Activated CD4-positive, alpha-beta T cell treated with anti-CD3 and anti-CD28 coated beads, Interleukin-2, amount 50 U/mL, for 24 hours (primary cell): ENCODE measurements at places on chromosomes 13 and 19.

DNA sequence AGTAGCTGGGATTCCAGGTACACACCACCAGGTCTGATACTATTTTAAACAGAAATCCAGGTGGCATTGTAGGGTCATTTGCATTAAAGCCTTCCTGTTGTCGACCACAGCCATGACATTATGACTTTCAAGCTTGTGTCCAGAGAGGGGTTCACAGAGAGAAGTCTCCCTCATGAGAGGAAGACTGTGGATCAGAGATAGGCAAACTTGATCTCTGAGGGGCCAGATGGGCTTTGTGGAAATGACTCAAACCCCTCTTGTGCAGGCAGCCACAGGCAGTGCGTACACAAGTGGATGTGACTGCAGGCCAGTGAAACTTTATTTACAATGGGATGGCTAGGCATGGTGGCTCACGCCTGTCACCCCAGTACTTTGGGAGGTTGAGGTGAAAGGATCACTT lies 27.8 kb upstream of the F2RL3 start:
- DNase-seq = no peak

- no peak for DNase-seq
These were observed 136.7 kb upstream of the NBEA start for GRCh38 chr13:34805347-34805746.

DNA sequence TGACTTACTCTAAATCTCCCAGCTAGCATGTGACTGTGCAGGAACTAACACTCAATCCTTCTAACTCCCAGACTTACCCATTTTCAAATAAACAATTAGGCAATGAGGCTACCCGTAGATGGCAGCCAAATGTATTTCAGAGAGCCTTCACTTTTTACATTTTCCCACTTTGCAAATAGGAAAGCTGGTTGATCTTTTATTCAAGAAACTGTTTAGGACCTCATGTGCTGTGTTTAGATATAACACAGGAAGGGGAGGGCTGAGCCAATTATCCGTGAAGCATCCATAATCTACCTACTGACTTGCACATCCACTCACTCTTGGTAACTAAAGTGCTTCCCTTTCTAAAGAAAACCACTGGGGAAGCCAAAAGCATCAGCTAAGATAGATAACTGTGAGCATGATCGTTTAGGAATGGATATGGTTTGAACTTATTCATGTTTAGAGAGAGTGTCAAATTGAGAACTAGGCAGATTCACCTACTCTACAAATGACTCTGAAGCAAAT lies 33.4 kb downstream of the MBNL2 start:
- DNase-seq = no peak

- no peak for DNase-seq
These were observed 11.5 kb upstream of the MICU2 start for GRCh38 chr13:21615427-21615826.

- DNase-seq = no peak
These were observed 2.7 kb upstream of the RPS15 start for GRCh38 chr19:1435378-1435989.

DNA sequence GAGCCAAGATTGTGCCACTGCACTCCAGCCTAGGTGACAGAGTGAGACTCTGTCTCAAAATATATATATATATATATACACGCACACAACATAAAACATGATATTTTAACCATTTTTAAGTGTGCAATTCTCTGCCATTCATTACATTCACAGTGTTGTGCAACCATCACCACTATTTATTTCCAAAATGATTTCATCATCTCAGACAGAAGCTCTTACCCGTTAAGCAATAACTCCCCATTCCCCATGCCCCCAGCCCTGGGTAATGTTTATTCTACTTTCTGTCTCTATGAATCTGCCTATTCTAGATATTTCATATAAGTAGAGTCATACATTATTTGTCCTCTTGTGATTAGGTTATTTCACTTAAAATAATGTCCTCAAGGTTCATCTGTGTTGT lies 20.3 kb downstream of the WDR88 start:
- no peak for DNase-seq
